T-cell (primary cell): ENCODE measurements at places on chromosomes 3 and 15.

- H3K27ac ChIP-seq = no peak overlapping the region
- H3K27me3 ChIP-seq = no peaks in the 10 kb centered on the region
- H3K4me3 ChIP-seq = no peak overlapping the region
Measured at GRCh38 chr3:13091898-13092611, 18.8 kb upstream of the IQSEC1 start.

DNA sequence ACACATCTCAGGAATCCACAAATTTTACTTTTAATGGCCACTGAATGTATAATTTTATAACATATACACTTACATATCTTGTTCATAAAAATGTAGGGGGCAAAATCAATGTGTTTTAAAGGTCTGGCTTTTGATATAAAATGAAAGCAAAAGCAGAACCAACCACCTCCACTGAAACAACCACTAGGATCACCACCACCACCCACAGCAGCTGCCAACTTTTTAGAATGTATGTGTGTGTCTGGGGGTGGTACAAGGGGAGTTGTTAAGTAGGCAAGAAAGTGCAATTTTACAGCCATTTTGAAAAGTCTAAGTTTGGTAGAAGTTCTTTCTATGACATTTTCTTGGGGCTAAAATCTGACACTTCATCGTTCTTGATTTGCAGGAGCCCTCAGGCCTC, 44.0 kb downstream of the OTOL1 start:
- H3K4me3 ChIP-seq = no peak overlapping the region
- no peak for DNase-seq
- no peaks in the 10 kb centered on the region for H3K27me3 ChIP-seq
- H3K4me1 ChIP-seq = no peaks in the 10 kb centered on the region
- no peaks in the 10 kb centered on the region for H3K36me3 ChIP-seq
- H3K27ac ChIP-seq = no peak overlapping the region

GRCh38 chr3:159854500-159855124, 134.0 kb upstream of the IL12A start:
- no peaks in the 10 kb centered on the region for H3K4me1 ChIP-seq
- no peak overlapping the region for H3K27ac ChIP-seq
- H3K36me3 ChIP-seq = no peaks in the 10 kb centered on the region
- H3K27me3 ChIP-seq = peaks cover 15% of the 10 kb centered on the region

DNA sequence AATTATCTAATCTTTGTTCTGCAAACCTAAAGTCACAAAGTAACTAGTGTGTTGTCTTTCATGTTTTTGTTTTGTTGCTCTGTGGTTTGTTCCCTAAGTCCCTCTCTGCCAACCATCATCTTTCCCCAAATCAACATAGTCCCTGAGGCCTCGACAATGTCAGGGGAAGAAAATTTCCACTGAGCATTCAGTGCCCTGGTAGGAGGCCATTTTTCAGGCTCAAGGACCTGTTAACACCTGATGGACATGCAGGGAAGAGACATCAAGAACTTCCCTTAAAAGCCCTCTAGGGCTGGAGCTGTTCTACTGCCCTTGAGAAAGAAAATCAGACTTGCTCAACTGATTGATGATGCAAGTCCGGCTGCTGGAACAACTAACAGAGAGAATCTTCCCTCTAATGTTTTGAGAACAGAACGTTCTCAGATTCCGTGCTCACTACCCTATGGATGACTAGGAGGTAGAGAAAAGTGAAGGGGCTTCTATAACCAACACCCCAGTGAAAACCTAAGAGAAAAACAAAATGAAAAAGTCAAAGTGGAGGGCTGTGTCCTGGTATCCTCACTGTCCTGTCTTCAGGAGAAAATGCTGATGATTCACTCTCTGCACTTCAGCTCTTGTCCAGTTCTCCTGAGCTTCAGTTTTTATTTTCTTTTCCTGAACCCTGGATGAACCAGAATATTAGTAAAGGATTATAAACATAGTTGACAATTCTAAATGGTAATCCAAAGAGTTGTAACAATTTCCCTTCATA, 373.1 kb downstream of the FOXP1 start:
- H3K36me3 ChIP-seq = no peaks in the 10 kb centered on the region
- no peak overlapping the region for H3K4me3 ChIP-seq
- DNase-seq = no peak
- H3K4me1 ChIP-seq = peaks cover 8% of the 10 kb centered on the region

DNA sequence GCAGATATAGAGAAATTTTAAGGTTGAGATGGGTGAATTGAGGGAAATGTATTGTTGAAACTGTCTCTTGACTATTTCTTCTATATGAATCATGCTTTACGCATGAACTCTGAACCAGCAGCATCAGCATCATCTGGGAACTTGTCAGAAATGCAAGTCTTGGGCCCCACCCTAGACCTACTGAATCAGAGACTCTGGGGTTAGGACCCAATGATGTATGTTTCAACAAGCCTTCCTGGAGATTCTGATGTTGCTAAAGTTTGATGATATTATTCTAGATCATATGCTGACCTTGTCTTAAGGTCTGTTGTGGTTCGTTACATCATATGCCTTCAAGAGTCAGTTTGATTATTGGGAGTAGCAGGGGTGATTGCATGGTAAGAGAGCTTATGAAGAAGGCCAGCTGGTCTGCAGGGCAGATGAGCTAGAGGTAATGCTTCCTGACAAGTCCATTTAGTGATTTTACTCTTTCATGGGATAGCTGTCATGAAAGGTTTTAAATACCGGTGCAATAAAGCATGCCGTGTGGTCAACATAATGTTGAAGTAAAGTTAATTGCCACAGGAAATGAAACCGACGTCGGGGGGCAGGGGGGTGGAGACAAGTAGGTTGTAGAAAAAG, 152.4 kb upstream of the MRPL3 start:
- H3K27me3 ChIP-seq = no peaks in the 10 kb centered on the region
- no peaks in the 10 kb centered on the region for H3K4me1 ChIP-seq
- H3K4me3 ChIP-seq = no peak overlapping the region
- no peak for DNase-seq
- H3K36me3 ChIP-seq = no peaks in the 10 kb centered on the region

GRCh38 chr15:68424754-68425390, 7.1 kb downstream of the ITGA11 start:
- DNase-seq = no peak
- no peaks in the 10 kb centered on the region for H3K27me3 ChIP-seq
- H3K4me3 ChIP-seq = no peak overlapping the region
- no peaks in the 10 kb centered on the region for H3K4me1 ChIP-seq
- H3K36me3 ChIP-seq = no peaks in the 10 kb centered on the region
- no peak overlapping the region for H3K27ac ChIP-seq

DNA sequence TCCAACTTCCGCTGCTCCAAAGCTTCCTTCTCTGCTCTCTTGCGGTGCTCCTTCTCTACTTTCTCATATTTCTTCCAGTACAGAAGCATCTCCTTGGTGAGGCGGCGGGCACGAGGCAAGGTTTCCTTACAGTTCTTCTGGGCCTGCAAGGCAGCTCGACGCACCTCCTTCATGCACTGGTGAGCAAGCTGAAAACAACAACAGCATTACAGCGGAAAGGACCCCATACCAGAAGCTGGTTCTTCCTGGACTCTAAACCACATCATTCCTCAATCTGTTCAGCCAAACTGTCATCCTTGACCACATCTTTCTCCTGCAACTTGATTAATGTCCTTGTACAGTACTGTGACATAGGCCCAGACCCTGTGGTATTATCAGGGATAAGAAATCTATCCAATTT, 36.4 kb downstream of the INO80 start:
- H3K4me1 ChIP-seq = no peaks in the 10 kb centered on the region
- no peaks in the 10 kb centered on the region for H3K27me3 ChIP-seq
- no peak overlapping the region for H3K4me3 ChIP-seq
- no peak overlapping the region for H3K27ac ChIP-seq

DNA sequence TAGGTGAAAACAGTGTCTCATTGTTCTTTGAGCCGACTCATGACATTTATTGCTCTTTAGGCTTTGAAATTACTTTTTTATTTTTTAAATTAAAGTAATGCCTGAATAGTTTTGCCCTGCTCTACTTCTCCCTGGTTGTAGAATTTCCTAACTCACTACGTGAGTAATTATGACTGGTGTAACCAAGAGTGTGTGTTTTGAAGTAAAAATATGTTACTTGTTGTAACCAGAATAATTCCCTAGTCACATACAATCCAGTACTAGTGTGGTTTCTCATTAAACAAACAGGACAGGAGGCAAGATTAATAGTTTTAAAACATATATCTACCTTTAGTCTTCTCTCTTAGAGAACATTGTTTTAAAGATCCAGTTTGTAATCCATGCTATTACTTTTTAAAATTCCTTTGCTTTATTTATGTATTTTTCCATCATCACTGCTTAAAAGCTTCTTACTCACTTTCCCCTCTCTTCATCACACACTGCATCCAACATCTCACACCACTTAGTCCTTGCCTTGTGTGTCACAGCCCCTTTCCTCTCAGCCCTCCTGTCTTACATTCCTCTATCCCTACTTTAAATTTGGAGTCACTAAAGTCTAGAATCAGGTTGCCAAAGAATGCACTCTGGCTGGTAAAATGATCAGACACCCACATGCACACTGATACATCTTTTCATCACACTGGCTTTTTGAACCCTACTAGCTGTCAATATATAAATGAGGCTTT, 219.7 kb downstream of the WNT5A start:
- H3K4me3 ChIP-seq = no peak overlapping the region
- no peaks in the 10 kb centered on the region for H3K4me1 ChIP-seq
- H3K36me3 ChIP-seq = no peaks in the 10 kb centered on the region
- H3K27ac ChIP-seq = no peak overlapping the region
- H3K27me3 ChIP-seq = no peaks in the 10 kb centered on the region

GRCh38 chr3:193809106-193809505, 216.1 kb downstream of the OPA1 start:
- no peak overlapping the region for H3K4me3 ChIP-seq
- no peak for DNase-seq
- no peaks in the 10 kb centered on the region for H3K36me3 ChIP-seq
- H3K27ac ChIP-seq = no peak overlapping the region
- peaks cover 6% of the 10 kb centered on the region for H3K27me3 ChIP-seq

DNA sequence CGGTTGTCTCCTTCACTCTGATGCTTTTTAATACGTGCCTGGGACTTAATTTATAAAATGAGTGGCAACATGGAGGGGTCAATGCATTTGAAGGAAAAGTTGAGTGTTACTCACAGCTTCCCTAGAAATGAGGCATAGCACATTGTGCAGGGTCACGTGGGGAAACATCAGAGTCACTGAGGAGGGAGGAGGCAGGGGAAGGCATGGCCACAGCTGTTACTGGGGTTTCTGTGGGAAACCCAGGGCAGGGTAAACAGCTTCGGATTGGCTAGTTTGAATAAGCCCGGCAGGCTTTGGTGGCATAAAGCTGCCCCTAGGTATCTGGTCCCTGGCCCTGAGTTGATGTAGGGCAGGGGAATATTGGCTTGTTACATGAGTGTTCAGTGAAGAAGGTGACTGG, 98.9 kb upstream of the ST8SIA2 start:
- no peak overlapping the region for H3K4me3 ChIP-seq
- H3K36me3 ChIP-seq = no peaks in the 10 kb centered on the region
- no peak for DNase-seq
- no peaks in the 10 kb centered on the region for H3K4me1 ChIP-seq

DNA sequence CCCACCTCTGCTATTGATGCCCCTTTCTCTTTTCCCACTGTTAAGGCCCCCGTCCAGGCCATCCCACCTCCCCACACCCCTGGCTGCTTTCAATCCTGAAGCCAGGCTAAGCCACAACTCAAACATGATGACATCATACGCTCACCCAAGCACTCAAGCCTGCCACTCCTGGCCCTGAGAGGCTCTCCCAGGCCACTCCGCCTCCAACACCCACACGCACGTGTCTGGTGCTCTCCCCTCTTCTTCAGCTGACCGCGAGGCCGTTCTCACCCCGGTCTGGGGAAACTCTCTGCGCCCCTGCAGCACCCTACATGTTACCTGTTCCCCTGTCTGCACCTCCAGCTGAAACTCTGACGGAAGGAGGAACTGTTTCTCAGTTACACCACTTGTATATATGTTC, 6.2 kb downstream of the ZXDC start:
- H3K4me3 ChIP-seq = no peak overlapping the region
- H3K4me1 ChIP-seq = peaks cover 20% of the 10 kb centered on the region
- no peak overlapping the region for H3K27ac ChIP-seq
- DNase-seq = no peak

DNA sequence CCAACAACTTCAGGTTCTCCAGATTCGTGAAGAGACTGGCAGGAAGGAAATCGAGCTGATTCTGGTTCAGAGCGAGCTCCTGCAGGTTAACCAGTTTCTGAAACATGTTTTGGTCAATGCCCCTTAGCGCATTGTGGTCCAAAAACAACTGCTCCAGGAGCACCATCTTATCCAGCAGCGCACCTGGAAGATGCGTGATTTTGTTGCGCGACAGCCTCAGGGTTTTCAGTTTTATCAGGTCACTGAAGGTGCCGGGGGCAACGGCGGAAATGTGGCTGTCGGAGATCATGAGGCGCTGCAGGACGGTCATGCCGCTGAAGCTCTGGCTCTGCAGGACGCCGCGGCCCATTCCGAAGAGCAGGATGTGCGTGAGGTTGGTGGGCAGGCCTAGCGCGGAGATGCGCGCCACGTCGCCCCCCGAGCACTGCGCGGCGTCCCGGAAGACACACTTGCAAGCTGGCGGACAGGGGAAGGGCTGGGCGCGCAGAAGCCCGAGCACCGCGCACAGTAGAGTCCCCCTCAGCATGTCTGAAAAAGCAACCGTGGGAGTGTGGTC, 1.2 kb downstream of the GP5 start:
- no peaks in the 10 kb centered on the region for H3K36me3 ChIP-seq
- H3K27ac ChIP-seq = peak overlapping the region; percentile 47
- DNase-seq = peak; percentile 24
- H3K4me1 ChIP-seq = peaks cover 9% of the 10 kb centered on the region
- peak overlapping the region; percentile 79 for H3K4me3 ChIP-seq
- no peaks in the 10 kb centered on the region for H3K27me3 ChIP-seq

- H3K4me1 ChIP-seq = no peaks in the 10 kb centered on the region
- no peaks in the 10 kb centered on the region for H3K36me3 ChIP-seq
Measured at GRCh38 chr3:192850451-192850981, 67.1 kb downstream of the MB21D2 start.

- no peaks in the 10 kb centered on the region for H3K4me1 ChIP-seq
- DNase-seq = no peak
- H3K27me3 ChIP-seq = no peaks in the 10 kb centered on the region
- H3K36me3 ChIP-seq = no peaks in the 10 kb centered on the region
- no peak overlapping the region for H3K4me3 ChIP-seq
Measured at GRCh38 chr3:21421096-21421495, 329.9 kb downstream of the ZNF385D start.

- H3K36me3 ChIP-seq = no peaks in the 10 kb centered on the region
- peaks cover 4% of the 10 kb centered on the region for H3K4me1 ChIP-seq
- no peak overlapping the region for H3K27ac ChIP-seq
- H3K27me3 ChIP-seq = no peaks in the 10 kb centered on the region
- H3K4me3 ChIP-seq = no peak overlapping the region
Measured at GRCh38 chr15:69863446-69863845, 234.3 kb downstream of the TLE3 start.
